NCI-H526 (cell line): ENCODE measurements at places on chromosomes 4 and X.

- DNase-seq: no peak
These were observed 10.3 kb upstream of the TRMT2B start for GRCh38 chrX:101062176-101062575.

- no peak for DNase-seq
These were observed 1.4 kb upstream of the KIAA0232 start for GRCh38 chr4:6781113-6781512.

DNA sequence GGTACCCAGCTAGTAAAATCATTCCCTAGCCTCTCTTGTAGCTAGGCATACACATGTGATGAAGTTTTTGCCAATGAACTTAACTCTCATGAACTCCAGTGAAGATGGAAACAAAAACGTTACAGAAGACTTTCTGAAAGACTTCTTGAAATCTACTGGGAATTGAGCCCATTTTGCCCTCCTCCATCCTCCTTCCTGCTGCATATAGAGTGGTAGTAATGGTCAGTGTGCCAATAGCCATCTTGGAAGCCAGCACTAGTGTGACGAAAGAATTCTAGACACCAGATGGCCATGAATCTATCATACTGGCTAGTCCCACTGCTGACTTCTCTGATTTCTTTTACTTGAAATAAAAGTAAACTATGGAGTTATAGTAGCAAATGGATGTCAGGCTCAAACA is 30.9 kb upstream of the PPA2 start:
- DNase-seq: no peak

GRCh38 chrX:50813843-50814661 is at the start of gene SHROOM4:
TSS of gene SHROOM4 (minus strand) at chrX:50814194. CDS start at chrX:50814018, 176 bp downstream.
- peak; percentile 3 for DNase-seq

GRCh38 chr4:87118421-87118820 is 102.0 kb downstream of the KLHL8 start:
- DNase-seq: no peak

DNA sequence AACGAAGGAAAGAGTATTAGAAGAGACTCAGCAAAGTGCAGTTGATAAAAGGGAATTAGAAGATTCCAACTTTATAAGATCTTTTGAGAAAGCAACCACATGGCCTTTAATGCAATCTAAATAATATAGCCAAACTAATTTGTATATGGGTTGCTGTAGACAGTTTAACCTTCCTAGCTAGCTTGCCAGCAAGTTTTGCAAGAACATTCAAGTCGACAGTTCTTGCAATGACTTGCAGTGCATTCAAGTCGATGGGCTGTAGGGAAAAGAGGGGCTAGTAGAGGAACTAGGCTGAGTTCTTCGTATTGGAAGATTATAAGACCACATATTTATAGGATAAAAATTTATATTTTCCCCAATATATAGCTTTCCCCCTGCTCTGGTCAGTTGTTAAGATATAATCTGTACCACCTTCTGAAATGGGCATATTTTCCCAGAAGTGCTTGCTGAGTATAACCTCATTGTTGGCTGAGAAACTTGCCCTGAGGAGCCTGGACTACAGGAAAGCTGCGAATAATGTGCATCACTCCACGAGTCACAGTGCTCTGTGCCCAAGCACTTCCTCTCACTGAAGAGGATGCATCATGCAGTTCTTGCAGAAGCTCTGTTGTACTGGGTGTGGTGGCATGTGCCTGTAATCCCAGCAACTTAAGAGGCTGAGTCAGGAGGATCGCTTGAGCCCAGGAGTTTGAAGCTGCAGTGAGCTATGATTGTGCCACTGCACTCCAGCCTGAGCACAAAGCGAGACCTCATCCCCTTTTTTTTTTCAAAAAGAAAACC is 56.7 kb downstream of the DOCK11 start:
- no peak for DNase-seq

GRCh38 chr4:972651-973424 is 531 bp downstream of the DGKQ start:
- DNase-seq: peak; percentile 62

DNA sequence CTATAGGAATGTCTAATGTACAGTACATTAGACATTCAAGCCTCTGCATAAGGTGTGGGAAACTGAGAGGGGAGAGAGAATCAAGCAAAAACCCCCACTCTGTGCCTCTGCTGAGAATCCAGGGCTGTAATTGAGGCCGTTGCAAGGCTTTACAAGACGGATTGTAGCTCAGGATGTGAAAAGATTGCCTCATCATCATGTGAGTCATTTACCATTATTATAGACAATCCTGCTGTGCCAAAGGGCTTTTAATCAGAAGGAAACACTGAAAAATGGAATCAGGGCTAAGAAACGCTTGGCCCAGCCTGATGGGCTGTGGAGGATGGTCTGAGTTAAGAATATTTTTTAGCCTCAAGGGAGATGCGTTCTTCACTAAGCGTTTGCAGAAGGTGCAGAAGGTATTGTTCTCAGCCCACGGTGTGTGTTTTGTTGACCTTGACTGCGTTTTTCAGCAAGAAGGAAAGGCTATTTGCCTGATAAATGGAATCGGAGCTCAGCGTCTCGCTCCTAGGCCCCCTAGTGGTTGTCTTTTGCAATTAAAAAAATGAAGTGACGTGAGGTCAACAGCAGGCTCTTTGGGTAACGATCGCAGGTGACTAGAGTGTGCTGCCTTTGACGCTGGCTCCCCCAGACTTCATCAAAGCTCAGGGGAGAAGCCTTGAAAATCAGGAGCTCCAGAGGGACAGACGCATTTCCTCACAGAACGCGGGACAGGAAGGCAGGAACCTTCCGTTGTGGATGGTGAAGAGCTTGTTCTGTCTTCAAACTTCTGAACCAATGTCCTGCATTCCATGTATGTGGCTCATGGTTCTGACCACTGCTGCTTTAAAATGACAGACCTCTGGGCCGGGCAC is 18.1 kb upstream of the CHRNA9 start:
- DNase-seq: no peak

GRCh38 chr4:155722336-155722735 is 36.5 kb upstream of the GUCY1B1 start:
- no peak for DNase-seq

DNA sequence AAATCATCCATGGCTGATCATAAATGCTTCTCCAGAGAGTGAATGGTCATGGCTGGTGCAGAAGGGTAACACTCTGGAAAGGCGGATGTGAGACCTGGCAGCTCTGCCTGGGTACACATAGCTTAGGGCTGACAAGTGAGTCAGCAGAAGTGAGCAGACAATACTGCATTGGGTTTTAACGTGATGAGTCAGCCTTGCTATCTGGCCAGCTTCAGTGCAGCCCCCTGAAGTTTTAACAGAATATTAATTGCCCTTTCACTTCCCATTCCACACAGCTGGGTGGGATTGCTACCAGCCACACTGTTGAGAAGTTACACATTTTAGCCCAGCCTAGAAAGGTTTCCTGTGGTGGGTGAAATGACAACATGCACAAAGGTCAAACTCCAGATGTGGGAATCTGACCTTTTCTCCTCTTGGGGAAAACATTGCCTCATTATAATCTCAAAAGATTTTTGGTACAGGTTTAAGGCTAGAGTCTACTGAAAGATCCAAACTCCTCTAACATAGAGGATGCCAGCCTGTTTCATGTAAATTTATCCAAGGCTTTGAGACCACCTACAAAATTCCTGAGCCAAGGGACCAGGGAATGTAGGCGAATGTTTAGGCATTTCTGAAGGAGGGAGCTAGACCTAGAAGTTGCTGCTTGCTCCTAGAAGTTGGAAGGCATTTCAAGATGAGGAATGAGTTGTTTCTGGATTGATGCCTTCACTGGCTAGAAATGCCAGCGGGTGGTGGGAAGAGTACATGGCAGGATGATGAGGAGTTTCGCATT is 230.3 kb upstream of the PGRMC2 start:
- no peak for DNase-seq

GRCh38 chr4:145195167-145195952 is 15.0 kb upstream of the OTUD4 start:
- DNase-seq: no peak

GRCh38 chr4:1346781-1347409 is at the start of gene UVSSA:
TSS of gene UVSSA (plus strand) at chr4:1347208. CDS start at chr4:1348092, 884 bp downstream.
- peak; percentile 99 for DNase-seq

- DNase-seq: no peak
These were observed 22.2 kb downstream of the PRDM8 start for GRCh38 chr4:80219301-80220025.

DNA sequence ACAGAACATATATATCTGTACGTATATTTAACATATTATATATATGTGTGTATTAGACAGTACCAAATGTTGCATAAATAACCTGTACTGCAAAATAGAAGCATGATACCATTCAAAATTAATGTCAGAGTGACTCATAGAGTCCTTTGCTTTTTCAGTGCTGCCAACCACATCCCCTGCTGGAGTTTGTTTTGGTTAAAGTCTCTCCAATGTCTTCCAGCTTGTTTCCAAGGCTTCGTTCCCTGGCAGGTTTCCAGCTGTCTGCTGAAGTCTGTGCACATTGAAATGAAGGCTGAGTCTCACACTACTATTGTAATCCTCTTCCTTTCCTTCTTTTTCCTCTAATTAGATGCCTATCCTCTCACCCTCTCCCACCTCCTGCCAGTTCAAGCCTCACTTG is 14.9 kb downstream of the NRK start:
- DNase-seq: no peak

- peak; percentile 53 for DNase-seq
These were observed 774 bp downstream of the FAM193A start for GRCh38 chr4:2537011-2537830.

DNA sequence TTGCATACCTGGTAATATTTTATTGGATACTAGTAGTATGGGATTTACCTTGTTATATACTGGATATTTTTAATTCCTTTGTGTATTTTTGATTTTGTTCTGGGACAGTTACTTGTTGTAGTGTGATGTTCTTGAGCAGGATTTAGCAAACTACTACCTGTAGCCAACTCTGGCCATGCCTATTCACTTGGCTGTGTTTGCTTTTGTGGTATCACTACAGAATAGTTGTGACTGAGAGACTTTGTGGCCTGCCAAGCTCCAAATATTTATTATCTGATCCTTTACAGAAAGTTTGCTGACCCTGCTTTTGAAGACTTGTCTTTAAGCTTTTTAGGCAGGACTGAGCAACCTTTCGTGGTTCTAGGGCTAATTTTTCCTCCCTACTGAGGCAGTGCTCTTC is 17.8 kb downstream of the ZCCHC4 start:
- no peak for DNase-seq

- no peak for DNase-seq
These were observed 55.7 kb upstream of the SHISA3 start for GRCh38 chr4:42341518-42342026.

GRCh38 chr4:62288808-62289541 is 1088.8 kb downstream of the ADGRL3 start:
- no peak for DNase-seq

- DNase-seq: no peak
These were observed 161.2 kb downstream of the RAPGEF2 start for GRCh38 chr4:159264057-159264456.

DNA sequence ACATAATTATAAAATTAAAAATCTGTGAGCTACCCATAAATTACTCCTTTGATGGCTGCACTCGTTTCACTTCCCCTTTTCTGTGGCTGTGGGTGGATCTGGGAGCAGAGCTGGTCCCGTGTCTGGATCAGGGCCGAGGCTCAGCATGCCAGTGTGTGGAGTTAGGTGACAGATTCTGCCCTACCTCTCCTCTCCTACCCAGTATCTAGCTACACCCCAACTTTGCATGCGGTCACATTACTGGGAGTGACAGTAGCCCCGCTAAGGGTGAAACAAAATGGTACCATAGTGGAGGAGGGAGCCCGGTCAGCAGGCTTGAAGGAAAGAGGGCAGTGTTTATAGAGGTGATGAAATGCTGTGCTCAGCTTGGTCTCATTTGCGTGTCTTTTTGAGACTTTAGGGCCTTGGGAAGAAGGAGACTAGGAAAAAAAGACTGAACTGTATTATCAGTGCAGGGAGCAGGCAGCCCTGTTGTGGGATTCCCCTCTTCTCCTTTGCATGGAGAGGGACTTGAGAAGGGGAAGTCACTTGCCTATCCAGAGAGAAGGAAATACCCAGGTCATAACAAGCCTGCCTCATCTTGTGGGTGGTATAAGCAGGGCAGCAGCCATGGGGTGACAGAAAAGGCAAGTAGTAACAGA is 48.4 kb downstream of the ARHGAP10 start:
- DNase-seq: no peak

DNA sequence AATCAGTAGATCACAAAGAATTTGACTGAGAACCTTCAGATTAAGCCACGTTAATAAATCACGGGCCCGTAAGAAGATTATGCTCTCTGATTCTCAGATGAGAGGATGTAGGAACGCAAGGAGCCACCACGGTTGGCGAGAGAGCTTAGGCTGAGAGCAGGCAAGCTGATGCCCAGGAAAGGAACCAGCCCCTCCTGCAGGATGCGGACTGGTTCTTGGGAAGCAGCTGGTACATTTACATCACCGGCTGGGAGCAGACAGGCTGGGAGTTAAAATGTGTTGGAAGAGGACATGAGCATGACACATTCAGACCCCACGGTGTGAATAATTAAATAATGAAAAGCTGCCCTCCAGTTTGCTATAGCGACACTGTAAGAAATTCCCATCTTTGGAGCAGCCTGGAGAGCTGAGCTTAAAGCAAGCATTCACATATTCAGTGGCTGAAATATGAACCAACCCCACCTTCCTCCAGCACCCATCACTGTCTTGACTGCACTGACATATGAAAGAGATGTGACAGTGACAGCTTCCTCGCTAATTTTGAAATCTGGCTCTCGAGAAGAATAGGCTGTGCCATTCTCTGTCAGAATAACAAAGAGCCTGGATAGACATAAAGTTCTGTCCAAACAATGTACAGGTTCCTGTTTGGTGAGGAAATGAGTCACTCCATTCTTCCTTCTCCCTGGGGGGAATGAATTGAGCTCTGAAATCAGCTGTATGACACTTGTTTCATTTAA is 33.1 kb downstream of the LNX1 start:
- no peak for DNase-seq

- DNase-seq: peak; percentile 1
These were observed 29.1 kb downstream of the TTC29 start for GRCh38 chr4:146916479-146917076.

DNA sequence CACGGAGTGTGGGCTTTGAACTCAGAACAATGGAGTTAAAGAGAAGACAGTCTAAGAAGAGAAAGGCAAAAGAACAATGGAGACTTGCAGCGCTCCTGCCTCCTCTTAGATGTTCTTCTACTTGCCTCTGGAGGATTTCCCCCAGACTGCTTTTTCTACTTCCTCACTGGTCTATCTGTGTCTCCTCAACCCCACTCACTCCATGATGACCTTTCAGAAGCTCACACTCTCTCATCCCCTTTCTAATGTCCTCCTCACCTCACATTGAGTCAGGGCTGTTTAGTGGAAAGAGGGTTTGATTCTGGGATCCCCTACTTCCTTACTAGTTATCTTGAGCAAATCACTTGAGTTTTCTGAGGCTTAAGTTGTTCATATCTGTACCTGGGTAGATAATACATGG is 12.2 kb upstream of the HERC6 start:
- no peak for DNase-seq

GRCh38 chrX:18887825-18888212 is 96.1 kb downstream of the PHKA2 start:
- no peak for DNase-seq

- DNase-seq: no peak
These were observed 35.5 kb downstream of the NOP14 start for GRCh38 chr4:2927696-2928075.

DNA sequence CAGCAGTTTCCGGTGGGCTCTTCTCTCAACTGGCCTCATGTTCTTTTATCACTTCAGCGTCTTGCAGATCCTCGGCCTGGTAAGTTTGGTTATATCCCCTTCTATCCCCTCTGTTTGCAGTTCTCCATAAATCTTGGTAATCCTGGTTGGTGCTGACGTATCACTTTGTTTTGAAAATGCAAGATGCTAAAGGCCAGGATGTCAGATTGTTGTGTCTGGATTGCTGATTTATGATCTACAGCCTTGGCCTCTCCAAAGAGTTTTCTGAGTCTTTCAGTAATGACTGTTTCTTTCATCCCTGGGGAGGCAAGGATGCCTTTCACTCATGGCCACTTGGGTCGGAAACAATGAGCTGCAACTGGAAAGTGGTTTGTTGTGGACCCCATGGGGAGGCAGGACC is 146.4 kb downstream of the AMMECR1 start:
- DNase-seq: no peak
